ENCODE measurements at places on chromosomes 13 and 19.
A peak's percentile ranks its signal among the peaks of the same experiment; 100 is the strongest.

- DNase-seq, result no peak
Observed at GRCh38 chr19:54893406-54893805, 12.5 kb upstream of the NCR1 start.

GRCh38 chr13:50017819-50018218 is 2.6 kb downstream of the KCNRG start:
- DNase-seq, result no peak

GRCh38 chr13:32206097-32206740 is 108.9 kb downstream of the ZAR1L start:
- DNase-seq, result no peak

- DNase-seq, result no peak
Observed at GRCh38 chr19:54325194-54325621, 12.2 kb upstream of the LILRA5 start.

DNA sequence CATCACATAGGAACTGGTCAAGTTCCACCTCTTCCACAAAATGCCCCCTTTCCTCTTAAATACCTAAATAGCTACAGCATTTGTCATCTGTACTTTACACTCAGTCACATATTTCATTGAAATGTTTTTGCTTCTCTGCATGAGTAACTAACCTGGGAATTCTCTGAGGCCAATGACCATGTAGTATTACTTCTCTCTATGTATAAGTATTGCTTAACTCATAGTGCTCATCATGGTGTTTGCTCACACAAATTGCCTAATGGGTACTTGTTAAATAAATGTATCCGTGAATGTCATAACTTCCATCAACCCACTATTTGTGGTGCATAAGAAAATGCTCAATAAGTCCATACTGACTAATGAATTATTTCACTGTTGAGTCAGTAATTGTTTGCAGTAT is 115.5 kb downstream of the FGF14 start:
- peak; percentile 93 for DNase-seq

DNA sequence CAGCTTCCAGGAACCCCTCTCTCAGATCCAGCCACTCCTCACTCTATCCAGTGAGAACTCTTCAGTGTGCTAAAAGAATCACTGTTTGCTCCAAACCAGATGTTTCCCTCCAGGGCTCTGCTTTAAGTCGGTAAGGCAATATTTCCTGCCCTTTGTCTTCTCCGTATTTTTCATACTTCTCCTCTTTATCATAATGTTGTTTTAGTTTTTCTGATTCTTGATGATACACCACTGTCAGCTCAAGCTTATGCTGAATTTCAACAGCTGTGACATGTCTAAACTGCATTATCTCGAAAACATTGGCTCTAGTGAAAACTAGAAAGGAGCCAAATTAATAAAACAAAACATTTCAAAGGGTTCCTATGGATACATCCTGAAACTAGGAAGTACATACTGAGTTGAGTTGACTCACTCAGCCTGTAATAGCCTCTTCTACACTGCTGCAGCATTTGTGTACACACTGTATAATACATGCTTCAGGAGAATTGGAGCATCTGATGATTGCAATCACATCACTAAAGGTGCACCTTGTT is 39.8 kb downstream of the GPR180 start:
- DNase-seq, result peak; percentile 76

GRCh38 chr19:55354698-55355212 is at the start of gene COX6B2:
Gene COX6B2, minus strand, starts transcription at chr19:55354719. Its CDS starts 198 bp downstream, at chr19:55354521.
- DNase-seq, result no peak

DNA sequence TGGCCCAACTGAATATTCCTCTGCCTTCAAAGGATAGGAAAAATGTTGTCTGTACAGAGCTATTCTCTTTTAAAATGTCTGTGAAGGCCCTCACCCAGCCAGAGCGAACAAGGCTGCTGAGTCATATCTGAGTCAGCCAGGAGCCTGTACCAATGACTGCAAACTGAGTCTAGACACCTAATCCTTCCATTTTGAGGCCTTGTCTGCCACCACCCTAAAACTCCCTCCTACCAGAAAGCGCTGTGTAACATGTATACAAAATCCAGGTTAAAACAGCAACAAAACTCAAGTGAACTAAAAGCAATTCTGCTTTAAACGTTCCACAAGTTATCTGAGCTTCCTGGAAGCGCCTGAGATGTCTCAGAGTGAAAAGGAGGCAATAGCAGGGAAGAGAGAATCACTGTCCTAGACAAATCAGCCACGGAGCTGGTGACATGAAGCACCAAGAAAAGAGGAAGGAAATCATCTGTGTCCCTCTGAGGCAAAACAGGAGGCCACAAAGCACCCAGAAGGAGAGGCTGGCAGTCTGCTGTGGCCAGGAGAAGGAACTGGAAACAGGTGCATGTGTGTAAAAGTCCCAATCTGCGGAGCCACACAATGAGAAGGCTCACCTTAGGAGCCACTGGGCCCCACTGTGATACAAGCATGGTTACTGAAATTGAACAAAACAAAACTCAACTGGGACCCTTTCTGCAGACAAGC is 10.2 kb downstream of the DHRS12 start:
- DNase-seq, result peak; percentile 91

GRCh38 chr13:78241278-78241919 is 322.8 kb upstream of the EDNRB start:
- peak; percentile 60 for DNase-seq

- DNase-seq, result no peak
Observed at GRCh38 chr19:12295191-12295590, 508 bp upstream of the ZNF44 start.

DNA sequence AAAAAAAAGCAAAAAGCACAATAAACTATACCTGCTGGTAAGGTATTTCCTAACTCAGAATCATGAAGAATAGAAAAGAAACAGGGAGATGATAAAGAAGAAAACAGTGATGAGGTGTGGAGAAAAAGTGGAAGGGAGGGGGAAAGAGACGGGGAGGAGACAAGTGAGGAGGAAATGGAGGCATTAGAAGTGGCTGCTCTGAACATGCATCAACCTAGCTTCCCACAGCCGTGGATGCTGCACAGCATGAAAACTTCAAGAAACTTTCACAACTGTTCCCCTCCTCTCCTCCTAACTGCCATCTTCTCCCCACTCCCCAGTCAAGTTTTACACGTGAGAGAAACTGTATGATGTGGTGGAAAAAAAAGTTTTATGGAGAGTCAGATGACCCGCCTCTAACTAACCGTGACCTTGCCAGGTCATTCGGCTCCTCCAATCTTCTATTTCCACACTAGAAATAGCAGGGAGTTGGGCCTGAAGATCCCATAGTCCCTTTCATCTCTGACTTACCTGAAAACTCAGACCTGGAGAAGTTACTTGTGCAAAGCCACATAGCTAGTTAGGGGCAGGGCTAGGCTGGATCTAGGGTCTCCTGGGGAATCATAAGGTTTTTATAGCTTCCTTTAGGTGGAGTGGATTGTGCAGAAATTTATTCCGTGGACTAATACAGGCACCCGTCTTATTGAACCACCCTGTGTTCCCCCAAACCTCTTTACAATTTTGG is 461.9 kb downstream of the KLF5 start:
- DNase-seq, result no peak

- DNase-seq, result peak; percentile 94
Observed at GRCh38 chr19:36139473-36140303, at the start of gene CAPNS1. Gene CAPNS1, plus strand, starts transcription at chr19:36140066. Its CDS starts 946 bp downstream, at chr19:36141012.

DNA sequence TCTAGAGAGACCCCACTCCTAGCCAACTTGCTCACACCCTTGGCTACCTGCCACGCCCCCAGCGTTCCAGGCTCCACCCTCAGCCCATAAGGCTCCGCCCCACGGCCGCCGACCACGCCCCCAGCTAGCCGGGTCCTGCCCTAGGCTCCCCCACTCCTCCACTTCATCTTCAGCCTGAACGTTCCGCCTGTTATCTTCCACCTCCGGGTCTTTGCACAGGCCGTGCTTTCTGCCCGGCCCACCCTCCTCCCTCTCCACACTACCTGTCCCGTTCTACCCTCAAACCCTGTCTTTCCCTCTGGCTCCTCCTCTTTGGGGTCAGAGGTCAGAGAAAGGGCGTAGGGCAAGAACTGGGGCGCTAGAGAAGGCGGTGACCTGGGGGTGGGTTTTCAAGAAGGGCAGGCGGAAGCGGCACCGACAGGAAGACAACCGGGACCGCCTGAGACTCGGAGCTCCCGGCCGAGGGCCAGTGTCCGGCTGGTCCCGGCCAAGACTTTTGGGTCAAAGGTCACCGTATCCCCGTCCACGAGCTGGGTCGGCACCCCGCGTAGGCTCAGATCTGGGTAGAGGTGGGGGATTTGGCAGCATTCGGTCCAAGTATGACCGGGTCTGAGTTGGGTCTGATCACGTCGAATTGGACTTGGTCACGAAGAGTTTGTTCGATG is 2.2 kb downstream of the PDE4C start:
- no peak for DNase-seq

- DNase-seq, result no peak
Observed at GRCh38 chr13:96898646-96899254, 95.5 kb downstream of the OXGR1 start.

GRCh38 chr13:43516401-43516833 is 270.4 kb downstream of the ENOX1 start:
- DNase-seq, result peak; percentile 62

- DNase-seq, result peak; percentile 17
Observed at GRCh38 chr19:5343848-5344247, 3.2 kb upstream of the PTPRS start.

DNA sequence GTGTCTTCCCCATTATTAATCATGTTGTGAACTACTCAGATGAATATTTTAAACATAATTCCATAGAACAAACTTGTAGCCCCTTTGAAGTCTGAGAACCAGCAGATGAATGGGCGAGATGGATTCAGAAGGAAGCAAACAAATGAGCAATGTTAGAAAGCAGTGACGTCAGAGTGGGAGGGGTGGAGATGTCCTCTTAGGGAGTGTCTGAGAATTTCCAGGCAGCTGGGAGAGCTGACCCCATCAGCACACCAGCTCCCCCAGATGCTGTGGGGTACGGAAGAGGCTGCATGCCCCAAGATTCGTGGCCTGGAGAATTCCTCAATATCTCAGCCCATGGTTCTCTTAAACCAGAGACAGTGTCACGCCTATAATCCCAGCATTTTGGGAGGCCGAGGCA is 68.6 kb downstream of the DPF1 start:
- DNase-seq, result peak; percentile 20

- no peak for DNase-seq
Observed at GRCh38 chr13:44412346-44412935, 38.8 kb downstream of the SERP2 start.

DNA sequence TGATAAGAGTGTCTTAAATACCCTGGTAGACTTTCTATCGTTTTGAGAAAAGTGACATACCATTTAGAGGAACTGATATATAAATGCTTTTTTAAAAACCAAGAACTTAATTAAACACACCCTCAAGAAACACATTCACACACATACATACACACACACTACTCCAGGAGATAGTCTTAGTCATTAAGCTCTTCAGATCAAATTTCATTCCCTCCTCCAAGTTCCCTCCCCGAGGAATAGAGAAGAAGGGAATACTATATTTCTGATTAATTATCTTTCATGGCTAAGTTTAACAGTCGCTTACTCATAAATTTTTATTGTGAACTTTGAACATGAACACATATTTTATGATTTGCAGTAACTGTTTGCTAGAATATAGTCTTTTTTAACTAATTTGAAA is 1109.5 kb downstream of the SLITRK1 start:
- DNase-seq, result peak; percentile 43

- no peak for DNase-seq
Observed at GRCh38 chr13:72652681-72653080, 74.7 kb downstream of the MZT1 start.

DNA sequence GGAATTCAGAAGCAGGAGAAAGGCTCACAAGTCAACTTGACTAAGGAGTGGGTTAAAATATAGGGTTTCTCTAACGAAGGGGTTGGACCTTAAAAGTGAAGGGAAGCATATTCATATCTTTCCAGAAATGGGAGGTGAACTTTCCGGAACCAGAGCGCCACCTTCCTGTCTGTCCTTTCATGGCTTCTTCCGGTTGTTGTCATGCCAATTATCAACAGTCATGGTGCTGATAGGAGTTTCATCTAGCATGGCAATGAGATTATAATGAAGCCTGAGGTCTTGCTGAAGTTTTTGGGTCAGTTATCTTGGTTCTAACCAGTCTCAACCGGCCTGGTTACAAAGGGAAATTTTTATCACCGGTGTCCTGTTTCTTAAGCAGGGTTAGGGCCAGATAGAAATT is 162.9 kb upstream of the NBEA start:
- DNase-seq, result no peak

DNA sequence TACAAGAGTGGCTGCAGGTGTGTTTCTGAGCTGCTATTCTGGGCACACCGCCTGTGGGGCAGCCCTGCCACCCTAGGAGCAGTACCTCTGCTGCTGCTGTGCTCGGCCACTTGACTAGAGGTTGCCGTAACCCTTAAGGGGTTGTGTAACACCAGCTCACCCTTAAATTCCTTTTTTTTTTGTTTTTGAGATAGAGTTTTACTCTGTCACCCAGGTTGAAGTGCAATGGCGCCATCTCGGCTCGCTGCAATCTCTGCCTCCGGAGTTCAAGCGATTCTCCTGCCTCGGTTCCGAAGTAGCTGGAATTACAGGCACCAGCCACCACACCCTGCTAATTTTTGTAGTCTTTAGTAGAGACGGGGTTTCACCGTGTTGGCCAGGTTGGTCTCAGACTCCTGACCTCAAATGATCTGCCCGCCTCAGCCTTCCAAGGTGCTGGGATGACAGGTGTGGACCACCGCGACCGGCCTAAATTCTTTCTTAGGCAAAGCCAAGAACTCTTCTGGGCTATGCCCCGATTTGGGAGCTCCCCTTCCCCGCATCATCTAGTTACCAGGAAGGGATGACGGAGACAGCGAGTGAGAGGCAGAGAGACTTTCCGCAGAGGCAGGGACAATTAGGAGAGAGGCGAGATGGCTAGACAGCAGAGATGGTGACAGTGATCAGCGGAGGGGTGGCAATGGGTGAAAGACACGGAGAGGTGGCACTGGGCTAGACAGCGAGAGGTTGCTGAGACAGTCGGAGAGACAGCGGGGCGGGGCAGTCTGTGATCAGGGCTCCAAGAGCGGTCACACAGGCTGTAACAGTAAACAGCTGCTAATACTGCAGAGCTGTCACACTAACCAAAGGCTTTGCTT is 4.4 kb upstream of the LILRA5 start:
- no peak for DNase-seq

DNA sequence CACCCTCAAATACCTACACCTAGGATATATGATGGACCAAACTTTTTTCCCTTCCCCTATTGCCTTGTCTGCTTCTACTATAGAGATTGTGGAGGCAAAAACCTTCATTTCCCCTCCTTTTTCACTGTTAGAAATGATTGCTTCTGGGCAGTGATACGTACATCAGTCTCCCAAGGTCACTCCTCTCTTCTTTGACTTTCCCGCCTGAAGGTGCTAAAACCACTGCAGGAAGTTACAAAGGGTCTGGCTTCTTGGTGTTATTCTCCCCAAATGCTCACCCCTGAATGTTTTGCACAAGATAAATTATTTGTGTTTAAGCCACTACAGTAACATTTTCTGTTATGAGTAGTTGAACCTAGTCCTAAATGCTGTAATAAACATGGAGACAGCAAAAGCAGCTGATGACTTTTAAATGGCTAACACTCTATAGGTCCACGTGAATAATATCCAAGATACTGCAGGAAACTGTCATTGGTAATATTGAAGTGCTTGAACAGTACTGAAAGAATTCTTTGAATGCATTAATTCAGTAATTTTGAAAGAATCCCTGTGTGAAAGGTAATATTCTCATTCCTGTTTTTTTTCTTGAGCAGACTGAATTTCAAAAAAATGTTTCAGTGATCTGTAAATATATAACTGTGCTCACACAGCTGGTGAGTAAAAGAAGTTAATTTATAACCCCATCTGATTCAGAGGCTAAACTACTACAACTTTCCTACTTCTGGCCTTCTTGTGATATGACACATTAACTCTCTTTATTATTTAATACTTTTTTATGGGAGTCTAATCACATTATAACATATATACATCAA is 865.1 kb downstream of the EFNB2 start:
- no peak for DNase-seq
